ENCODE measurements at places on chromosomes 12 and 14. TPM values are rescaled to one million over a fixed set of nuclear protein-coding genes. Genes with fewer than 3 reads are reported as not detected.

The SLC25A29 gene
- 130 TPM for total RNA-seq

The POTEM gene
- not detected for total RNA-seq

The FAM90A1 gene
- not detected for total RNA-seq

The CLEC9A gene
- total RNA-seq: 0.21 TPM

DNA sequence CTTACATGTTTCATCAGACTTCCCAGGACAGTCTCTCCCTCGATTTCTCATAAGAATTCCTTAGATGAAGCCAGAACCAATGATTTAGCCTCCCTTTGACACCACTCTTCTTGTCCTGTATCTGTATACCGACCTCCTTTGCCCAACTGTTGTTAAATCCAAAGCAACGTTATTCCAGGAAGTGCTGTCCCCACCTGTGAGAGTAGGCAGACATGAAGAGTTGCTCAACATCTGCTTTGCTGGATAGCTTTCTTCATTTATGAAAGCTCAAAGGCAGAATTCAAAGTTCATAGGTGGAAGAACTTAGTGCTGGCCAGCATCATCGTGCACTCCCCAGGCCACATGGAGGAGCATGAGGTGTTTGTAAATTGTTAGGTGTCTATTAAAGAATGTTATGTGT lies 55.6 kb downstream of the GTF2A1 start:
- DNase-seq: no peak

- no peak for DNase-seq
These were observed 95.7 kb downstream of the SAMD4A start for GRCh38 chr14:54662491-54663133.

DNA sequence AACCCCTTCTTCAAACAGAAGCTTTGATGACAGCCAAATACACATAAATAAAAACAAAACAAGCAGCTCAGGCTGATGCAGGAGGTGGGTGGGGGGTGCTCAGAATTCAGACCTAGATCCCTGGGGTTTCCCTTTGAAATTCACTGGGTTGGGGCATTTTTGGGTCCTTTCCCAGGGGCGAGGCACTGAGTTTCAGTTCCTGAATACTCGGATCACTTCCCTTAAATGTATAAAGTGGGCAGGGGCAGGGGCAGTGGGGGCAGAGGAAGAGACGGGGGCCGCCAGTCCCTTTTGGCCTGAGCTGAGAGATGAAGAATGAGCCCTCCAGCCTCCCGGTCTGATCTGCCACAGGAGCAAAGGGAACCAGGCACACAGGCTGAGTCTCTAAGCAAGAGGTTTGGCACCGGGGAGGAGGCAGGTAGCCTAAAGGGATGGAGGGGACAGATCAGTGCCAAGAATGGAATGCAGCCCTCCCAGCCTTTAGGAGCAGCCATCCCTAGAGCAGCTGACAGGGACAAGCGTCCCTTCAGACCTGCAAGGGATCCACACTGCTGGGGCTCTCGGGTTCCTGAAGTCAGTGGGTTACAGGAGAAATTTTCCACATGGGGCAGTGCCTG lies 20.3 kb downstream of the KDM2B start:
- DNase-seq: no peak

GRCh38 chr12:6214633-6215032 lies 14.4 kb downstream of the CD9 start:
- DNase-seq: no peak

- DNase-seq: no peak
These were observed 17.8 kb downstream of the PAPOLA start for GRCh38 chr14:96519970-96520369.

- DNase-seq: no peak
These were observed 4.1 kb upstream of the DYNC1H1 start for GRCh38 chr14:101960225-101960624.

DNA sequence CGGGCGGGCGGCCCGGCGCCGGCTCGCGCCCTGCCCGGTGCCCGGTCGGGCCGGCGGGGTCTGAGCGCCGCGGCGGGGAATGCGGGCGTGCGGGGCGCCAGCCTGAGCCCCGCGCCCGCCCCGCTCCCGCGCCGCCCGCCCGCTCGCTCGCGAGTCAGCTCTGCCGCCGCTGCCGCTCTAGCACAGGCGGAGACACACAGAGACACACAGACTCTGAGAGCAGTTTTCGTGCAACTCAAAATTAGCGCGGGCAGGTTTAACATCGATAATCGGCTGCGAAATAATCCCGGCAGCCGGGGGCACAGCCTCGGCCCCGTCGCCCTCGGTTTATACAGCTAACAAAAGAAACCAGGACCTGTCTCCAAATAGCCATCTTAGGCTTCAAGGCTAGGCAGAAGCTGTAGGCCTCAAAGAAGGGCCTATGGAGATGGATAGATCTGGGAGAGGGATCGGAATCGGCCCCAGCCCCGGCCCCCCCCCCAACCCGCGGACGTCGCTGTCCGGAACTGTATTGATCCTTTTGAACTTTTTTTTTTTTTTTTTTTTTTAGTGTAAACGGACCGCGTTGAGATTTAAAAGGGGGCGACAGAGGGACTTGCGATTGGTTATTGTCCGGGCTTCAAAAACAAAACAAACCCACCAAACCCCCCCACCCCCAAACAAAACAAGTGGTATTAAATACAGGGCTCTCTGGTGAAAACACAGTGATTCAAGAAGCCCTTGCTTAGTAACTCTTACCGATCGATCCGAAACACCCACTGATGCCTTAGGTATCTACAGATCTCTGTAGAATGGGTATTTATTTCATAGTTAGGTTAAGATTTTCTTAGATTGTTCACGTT lies 1.1 kb downstream of the ARID2 start:
- DNase-seq: peak; percentile 32

DNA sequence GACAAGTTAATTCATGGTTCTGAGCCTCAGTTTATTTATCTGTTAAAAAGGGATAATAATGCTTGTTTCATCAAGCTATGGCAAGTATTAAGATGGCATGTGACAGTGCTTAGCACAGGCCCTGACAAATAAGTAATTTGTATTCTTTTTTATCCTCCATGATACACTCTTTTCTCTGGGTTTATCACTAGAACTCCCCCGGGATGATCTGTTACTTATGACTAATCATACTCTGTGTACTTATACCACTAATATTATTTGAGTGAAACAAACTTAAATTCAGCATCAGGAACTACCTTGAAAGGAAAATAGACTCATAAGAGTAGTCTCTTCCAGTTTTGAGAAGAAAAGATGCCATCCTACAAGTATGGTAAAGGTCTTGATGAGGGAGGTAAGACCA lies 283.8 kb downstream of the PAWR start:
- no peak for DNase-seq

GRCh38 chr12:10220398-10221077 lies 7.9 kb downstream of the GABARAPL1 start:
- DNase-seq: peak; percentile 90

- no peak for DNase-seq
These were observed 380.2 kb downstream of the NAV3 start for GRCh38 chr12:78210894-78211302.

Measured in tibial nerve (tissue), 4 donors.